ENCODE measurements at places on chromosomes 6 and 20. TPM values are rescaled to one million over a fixed set of nuclear protein-coding genes. Genes with fewer than 3 reads are reported as not detected.

LST1 gene
- total RNA-seq = not detected

GRCh38 chr6:28565823-28566526, 40.3 kb downstream of the GPX5 start:
- DNase-seq = no peak

- no peak for DNase-seq
Observed at GRCh38 chr6:137736911-137737310, 130.1 kb upstream of the TNFAIP3 start.

GRCh38 chr6:31038559-31038958, 28.3 kb downstream of the MUC22 start:
- DNase-seq = no peak

- no peak for DNase-seq
Observed at GRCh38 chr20:14116037-14116436, 120.7 kb downstream of the MACROD2 start.

Data from SK-MEL-5 (cell line).